Smooth muscle cell of the coronary artery (primary cell): ENCODE measurements at places on chromosomes 12 and 14. TPM values are rescaled to one million over a fixed set of nuclear protein-coding genes. Genes with fewer than 3 reads are reported as not detected.

SYNDIG1L gene
- total RNA-seq = not detected in 2 replicates

OR11H12 gene
- not detected in 2 replicates for total RNA-seq

DTX1 gene
- total RNA-seq = under 0.01 and 0.15 TPM in 2 replicates

JAG2 gene
- total RNA-seq = 1.6 and 4.2 TPM in 2 replicates

FAM234B gene
- total RNA-seq = 4.7 and 9.0 TPM in 2 replicates

HCAR2 gene
- total RNA-seq = under 0.01 TPM in 1 of 2 replicates, not detected in the other

MYH6 gene
- under 0.01 TPM in 1 of 2 replicates, not detected in the other for total RNA-seq

GLIPR1L2 gene
- total RNA-seq = 0.23 and 0.38 TPM in 2 replicates

RNF212B gene
- total RNA-seq = not detected in 2 replicates

MYO1H gene
- total RNA-seq = not detected in 2 replicates

SLC10A1 gene
- not detected in 2 replicates for total RNA-seq

PPP2R5C gene
- total RNA-seq = 72.2 and 88.2 TPM in 2 replicates

CIROP gene
- total RNA-seq = 0.12 TPM in 1 of 2 replicates, not detected in the other

TMEM119 gene
- 6.1 and 102 TPM in 2 replicates for total RNA-seq

EPYC gene
- total RNA-seq = not detected in 2 replicates

TESPA1 gene
- total RNA-seq = not detected in 2 replicates

IAPP gene
- total RNA-seq = not detected in 2 replicates

PGF gene
- total RNA-seq = 16.2 and 29.3 TPM in 2 replicates

TSPAN8 gene
- total RNA-seq = 0.35 and 154 TPM in 2 replicates

TAS2R46 gene
- 0.82 and 1.9 TPM in 2 replicates for total RNA-seq

DLGAP5 gene
- 0.23 and 9.2 TPM in 2 replicates for total RNA-seq

SETD3 gene
- total RNA-seq = 17.0 and 37.8 TPM in 2 replicates

IFNG-AS1 gene
- total RNA-seq = not detected in 2 replicates

LBHD2 gene
- not detected in 2 replicates for total RNA-seq

CCDC92 gene
- total RNA-seq = 5.1 and 7.5 TPM in 2 replicates

CRIP1 gene
- total RNA-seq = 1.2 and 7.7 TPM in 2 replicates

MYL2 gene
- total RNA-seq = not detected in 2 replicates

XRCC3 gene
- total RNA-seq = 2.0 and 5.0 TPM in 2 replicates

SLC6A12 gene
- 0.15 TPM in 1 of 2 replicates, not detected in the other for total RNA-seq

SDR9C7 gene
- not detected in 2 replicates for total RNA-seq

ANO4 gene
- 0.08 and 0.12 TPM in 2 replicates for total RNA-seq

MIP gene
- total RNA-seq = not detected in 2 replicates

POTEM gene
- not detected in 2 replicates for total RNA-seq

KERA gene
- not detected in 2 replicates for total RNA-seq
